AG08395 (cell line): ENCODE measurements at places on chromosomes 3 and 15.
A peak's percentile ranks its signal among the peaks of the same experiment; 100 is the strongest.

DNA sequence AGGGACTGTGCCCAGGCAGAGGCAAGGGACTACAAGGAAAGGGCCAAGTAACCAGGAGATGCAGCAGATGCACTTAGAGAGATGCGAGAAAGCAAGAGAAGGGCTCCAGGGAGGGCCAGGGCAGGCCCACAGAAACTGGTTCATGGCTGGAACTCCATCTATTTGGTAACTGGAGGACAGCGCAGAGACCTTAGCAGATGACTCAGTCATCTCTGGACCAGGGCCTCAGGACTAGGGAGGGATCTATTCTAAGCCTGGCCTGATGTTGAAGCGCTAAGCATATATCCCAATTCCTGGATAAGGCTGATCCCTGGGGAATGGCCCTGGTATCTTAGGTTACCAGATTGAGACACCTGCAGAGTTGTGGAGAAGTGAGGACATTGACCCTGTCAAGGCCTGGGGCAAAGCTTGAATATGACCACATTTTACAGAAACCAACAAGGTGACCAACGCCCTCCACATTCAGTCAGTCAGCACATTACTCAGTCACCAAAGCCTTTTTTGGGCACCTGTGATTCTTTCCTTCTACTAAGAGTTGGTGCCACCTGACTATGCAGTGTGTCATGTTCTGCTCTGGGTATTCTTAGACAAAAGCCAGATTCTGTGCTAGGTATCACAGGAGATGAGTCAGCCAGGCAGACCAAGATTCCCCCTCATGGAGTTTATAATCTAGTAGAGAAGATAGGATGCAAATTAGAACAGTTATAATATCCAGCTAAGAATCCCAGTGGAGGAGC is 68.4 kb upstream of the SLCO3A1 start:
- DNase-seq, result no peak

DNA sequence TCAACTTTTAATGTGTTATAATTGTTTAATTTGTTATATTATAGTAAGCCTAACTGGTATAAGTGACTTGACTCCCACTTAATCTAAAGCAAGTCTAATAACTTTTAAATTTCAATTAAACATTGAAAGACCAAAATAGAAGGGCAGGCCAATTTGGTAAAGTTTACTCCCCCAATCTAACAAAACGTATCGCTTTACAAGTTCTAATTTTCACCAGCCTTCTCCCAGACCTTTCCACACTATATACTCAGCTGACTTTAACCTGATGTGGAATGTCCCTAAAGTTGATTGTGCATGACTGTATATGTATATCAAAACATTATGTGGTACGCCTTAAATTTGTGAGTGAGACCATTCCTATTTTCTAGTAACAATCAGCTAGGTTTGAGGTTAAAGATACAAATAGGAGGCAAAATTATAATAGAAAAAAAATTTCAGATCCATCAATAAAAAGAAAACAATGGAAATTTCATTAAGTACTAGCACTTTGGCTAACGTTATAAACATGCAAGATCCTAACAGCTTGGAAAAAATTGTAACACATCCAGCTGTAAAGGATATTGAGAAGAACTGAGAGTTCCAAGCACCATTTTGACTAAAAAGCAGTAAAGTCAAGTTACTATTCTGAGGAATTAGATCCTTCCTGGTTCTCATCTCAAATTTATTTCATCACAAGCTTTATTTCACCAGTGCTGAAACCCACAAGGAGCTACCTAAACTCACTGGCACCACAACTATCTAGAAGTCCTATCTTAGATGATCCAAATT is 199.5 kb downstream of the ERC2 start:
- no peak for DNase-seq

DNA sequence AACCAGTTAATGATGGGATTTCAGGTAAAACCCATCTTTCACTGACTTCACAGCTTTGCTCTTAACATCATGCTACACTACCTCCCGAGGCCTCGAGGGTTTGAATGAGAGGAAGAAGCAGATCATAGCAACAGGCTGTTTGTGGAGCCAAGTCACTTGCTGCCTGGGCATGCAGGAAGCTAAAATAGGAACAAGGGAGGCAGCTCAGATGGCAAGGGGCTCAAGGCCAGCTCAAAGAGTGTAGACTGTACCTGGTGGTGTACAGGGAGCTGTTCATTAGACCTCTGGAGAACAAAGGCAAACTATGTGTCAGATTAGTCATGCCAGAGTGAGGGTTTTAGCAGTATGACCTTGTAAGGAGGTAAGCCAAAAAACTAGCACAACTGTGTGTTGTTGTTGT is 28.8 kb downstream of the ARRDC4 start:
- DNase-seq, result no peak

DNA sequence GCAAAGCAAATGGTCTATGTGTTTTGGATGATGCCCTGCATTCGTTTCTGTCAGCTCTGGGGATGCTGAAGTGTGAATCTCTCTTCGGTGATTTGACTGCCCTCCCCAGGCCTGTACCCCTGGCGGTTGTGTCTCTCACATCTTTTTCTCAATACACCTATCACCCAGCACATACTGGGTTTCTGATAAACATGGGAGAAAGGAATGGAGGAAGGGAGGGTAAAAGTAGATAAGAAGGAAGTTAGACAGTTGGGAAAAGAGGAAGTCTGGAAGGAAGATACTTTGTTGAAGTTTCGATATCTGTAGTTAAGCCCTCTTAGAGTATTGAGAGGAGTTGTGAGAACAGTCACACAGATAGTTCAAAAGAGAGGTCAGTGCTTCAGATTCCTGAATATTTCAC is 35.8 kb upstream of the LRTM1 start:
- no peak for DNase-seq

- DNase-seq, result no peak
Measured at GRCh38 chr15:81351651-81352050, 22.4 kb downstream of the TMC3 start.

DNA sequence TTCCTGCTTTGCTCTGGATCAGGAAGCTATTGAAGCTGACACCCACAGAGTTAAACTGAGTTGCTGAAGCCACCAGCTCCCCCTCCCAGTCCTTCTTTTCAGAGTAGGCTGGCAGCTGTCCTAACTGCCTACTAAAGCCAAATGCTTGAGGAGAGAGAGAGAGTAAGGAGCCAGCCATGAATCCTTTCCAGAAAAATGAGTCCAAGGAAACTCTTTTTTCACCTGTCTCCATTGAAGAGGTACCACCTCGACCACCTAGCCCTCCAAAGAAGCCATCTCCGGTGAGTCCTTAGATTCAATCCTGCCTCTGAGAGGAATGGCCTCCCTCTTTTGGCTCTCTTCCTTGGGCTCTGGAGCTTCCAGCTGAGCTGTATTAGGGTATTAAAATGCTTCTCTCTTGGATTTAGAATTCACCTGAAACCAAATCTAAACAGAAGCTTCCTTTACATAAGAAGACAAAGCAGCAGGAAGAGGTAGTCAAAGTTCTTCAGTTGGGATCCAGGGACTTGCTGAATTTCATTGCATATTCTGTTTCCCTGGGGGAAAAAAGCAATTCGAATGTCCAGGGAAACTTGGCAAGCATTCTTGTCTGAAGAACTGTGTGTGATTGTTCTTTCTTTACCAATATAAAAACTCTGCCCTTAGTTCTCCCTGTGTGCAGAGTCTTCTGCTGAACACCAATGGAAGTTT is at the start of gene SLC15A2:
SLC15A2 (plus strand) TSS at position 101 of the 690 bp plus-strand sequence; CDS start at position 177, 76 bp downstream.
- no peak for DNase-seq

- no peak for DNase-seq
Measured at GRCh38 chr15:42359249-42359648, at the start of gene CAPN3. Gene CAPN3, plus strand, starts transcription at chr15:42359501. Its CDS starts 305 bp downstream, at chr15:42359806.

DNA sequence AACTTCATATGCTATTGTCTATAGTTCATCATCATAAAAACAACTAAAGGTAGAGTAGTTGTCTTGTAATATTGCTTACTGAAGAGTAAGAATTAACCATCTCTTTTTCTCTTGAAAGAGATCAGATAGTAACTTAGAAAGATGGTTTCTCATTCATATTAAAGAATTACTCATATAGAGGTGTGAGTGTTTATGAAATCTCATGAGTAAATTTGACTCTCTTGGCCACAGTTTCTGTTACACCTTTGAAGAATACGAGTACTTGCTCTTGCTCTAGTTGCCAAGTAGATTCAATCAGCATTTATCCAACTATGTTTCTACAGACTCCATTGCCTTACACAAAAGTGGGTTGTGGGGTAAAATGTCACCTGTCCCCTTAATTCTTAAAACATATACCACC is 247.4 kb upstream of the MANF start:
- no peak for DNase-seq

- DNase-seq, result no peak
Measured at GRCh38 chr15:23869396-23869795, 182.3 kb upstream of the NDN start.

DNA sequence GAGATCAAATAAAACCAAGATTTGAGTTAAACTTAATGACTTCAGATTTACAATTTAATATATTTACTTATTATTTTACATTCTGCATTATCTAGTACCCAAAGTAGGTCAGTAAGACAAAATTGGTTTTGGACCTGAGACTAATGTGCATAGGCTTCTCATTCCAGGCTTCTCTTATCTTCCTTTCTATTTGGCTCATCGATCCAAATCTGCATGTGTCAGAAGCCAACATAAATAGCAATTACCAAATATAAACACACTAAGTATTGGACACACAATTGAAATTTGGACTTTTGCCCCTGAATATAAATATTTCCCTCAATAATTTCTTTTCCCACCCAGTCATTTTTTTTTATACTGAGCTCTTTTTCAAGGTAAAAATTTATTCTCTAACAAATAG is 290.6 kb upstream of the ARHGEF26 start:
- no peak for DNase-seq

- DNase-seq, result peak; percentile 79
Measured at GRCh38 chr3:176939022-176939817, 258.1 kb downstream of the TBL1XR1 start.

DNA sequence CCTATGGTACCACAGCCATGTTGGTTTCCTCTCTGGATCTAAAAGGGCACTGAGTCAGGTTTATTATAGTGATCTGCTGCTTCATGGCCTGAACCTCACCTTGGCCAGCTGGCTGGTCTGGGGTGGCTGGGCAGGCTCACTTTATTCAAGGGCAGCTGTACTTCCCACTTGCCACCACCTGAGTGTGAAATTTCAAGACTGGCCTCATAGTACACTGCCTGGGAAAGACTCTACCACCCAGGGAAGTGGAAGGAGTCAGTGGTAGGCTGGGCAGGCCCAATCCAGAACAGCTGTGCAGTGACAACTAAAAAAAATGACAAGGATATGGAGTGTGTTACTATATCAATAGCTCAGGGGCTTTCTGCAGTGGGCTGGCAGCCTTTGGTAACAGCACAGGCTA is 8.8 kb downstream of the SNUPN start:
- DNase-seq, result no peak

GRCh38 chr3:125434582-125435011 is 59.5 kb upstream of the ZNF148 start:
- no peak for DNase-seq

DNA sequence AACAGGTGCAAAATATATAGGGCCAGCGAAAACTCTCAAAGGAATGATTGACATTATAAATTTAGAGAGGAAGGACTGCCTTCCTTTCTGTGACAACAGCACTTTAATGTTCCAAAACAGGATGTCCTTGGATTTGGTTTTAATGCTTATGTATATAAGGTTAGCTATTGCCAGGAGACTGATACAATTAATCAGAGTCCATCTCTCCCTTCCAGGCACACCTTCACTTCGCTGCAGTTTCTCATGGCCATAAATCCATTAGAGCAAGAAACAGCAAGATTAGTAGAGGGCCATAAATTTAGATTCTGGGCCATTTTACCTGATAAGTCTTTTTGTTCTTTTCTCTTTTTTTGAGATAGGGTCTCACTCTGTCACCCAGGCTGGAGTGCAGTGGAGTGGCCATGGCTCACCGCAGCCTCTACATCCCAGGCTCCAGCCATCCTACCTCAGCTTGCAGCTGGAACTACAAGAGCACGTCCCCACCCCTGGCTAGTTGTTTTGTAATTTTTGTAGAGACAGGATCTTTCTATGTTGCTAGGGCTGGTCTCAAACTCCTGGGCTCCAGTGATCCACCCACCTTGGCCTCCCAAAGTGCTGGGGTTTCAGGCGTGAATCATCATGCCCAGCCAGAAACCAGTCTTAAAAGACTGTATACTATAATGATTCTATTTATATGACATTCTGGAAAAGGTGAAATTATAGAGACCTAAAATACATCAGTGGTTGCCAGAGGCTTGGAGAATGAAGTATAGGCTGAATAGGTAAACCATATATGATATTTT is 15.7 kb upstream of the TFRC start:
- no peak for DNase-seq

- peak; percentile 58 for DNase-seq
Measured at GRCh38 chr15:80059786-80060355, 395 bp downstream of the ZFAND6 start.

- DNase-seq, result peak; percentile 58
Measured at GRCh38 chr3:29494305-29495036, 213.6 kb downstream of the RBMS3 start.

- peak; percentile 2 for DNase-seq
Measured at GRCh38 chr3:149080011-149080698, 6.2 kb downstream of the HLTF start.

DNA sequence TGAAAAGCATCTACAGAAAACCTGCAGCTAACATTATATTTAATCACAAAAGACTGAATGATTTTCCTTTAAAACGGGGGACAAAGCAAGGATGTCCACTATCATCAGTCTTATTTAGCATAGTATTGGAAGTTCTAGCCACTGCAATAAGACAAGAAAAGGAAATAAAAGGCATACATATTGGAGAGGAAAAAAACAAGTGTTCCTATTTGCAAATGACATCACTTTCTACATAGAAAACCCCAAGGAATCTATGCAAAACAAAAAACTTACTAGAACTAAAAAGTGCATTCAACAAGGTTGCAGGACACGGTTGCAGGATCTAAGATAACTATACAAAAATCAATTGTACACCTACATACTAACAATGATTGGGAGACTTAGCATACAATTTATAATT is 101.6 kb upstream of the MEF2A start:
- DNase-seq, result no peak

- DNase-seq, result no peak
Measured at GRCh38 chr3:156443079-156443478, 111.8 kb downstream of the SSR3 start.

- DNase-seq, result no peak
Measured at GRCh38 chr15:100877551-100877950, 2.1 kb upstream of the ALDH1A3 start.

DNA sequence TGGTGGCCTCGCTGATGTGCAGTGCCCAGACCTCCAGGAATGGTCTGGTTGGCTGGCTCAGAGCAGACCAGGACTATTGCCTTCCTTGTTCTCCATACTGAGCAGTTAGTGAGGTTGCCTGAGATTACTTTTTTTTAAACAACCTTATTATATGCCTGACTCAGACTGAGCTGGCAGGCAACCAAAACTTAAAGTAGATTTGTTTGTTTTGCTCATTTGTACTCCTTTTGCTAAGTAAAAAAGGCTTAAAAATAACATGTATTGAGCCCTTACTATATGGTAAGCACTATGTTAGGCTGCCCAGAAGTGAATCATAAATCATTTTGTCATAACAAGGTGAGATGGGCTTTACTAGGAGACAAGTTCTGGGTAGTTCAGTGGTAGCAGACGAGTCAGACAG is 92.4 kb downstream of the GHSR start:
- peak; percentile 59 for DNase-seq

DNA sequence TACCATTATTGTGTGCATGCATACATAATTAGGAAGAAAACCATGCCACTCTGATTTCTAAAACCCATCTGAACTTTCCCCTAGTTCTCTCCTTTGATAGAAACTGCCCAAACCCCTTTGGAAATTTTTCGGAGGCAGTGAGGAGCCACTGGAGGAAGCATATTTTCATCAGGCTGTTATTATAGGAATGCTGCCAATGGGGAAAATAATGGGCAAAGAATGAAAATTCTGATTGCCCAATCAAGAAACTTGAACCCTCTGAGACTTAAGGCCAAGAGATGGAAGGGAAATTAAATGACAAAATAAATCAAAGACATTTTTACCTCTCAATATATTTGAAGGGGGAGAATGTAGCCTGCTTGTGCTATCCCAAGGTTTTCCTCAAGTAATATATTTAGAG is 376.0 kb upstream of the PDZRN3 start:
- no peak for DNase-seq
